GM23338 (cell line): ENCODE measurements at places on chromosomes 1 and 21. TPM values are rescaled to one million over a fixed set of nuclear protein-coding genes. Genes with fewer than 3 reads are reported as not detected.

GRCh38 chr1:32917521-32917920, 16.3 kb upstream of the TMEM54 start:
- H3K4me1 ChIP-seq, result no peaks in the 10 kb centered on the region
- no peak overlapping the region for H3K4me3 ChIP-seq
- H3K36me3 ChIP-seq, result no peaks in the 10 kb centered on the region
- H3K27ac ChIP-seq, result no peak overlapping the region

DNA sequence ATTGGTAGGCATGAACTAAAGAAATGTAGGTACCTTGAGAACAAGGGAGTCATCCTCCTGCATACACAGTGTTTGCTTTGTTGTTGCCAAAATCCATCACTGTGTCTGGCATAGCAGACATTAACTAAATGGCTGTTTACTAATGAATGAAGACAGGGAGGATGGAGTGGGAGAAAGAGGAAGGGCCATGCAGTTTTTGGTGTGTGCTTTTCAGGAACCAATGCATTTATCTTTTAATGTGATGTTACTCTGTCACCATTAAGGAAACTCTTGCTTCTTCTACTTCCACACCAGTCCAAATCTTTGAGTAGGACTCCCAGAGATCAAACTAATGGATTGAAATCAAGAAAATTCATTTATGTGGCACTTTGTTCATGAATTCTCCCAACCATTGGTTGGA, 55.6 kb upstream of the DUSP10 start:
- peaks cover 4% of the 10 kb centered on the region; the same call in 1 of the 2 replicates for H3K4me1 ChIP-seq
- no peak overlapping the region for H3K4me3 ChIP-seq
- no peaks in the 10 kb centered on the region for H3K27me3 ChIP-seq
- no peak for DNase-seq

Gene ATF3
- total RNA-seq, result 17.2 and 19.3 TPM in 2 replicates

DNA sequence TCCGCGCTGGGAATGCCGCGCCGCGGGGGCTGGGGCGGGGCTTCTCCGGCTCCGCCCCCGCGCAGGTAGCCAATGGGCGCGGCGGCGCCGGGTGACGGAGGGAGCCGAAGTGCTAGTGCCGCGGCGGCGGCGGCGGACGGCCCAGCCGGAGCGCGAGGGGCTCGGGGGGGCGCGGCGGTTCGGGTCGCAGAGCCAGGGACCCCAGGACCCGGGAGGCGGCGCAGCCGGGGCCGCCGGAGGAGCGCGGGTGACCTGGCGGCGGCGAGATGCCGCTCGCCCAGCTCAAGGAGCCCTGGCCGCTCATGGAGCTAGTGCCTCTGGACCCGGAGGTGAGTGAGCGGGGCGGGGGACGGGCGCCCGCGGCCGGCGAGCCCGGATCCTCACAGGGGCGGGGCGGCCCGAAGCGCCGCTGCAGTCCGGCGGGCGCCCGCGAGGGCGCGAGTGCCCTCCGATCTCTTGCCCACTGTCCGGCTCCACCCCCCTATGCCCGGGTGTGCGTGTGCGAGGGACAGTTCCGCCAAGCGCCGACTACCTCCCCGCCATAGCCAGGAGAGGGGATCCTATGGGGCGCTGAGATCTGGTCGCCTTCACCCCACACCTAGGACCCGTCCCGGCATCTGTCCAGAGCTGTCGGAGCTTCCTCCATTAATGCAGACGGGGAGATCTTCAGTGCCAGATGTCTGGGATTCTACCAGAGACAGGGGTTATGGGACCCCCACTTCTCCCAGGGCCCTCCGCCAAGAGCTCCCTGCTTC, at the start of gene RPS6KA1:
Gene RPS6KA1 (plus strand): TSS at position 107 of the 755 bp plus-strand sequence. CDS start 160 bp downstream, at position 267.
- no peaks in the 10 kb centered on the region for H3K27me3 ChIP-seq
- peaks cover 20% of the 10 kb centered on the region for H3K4me1 ChIP-seq
- H3K27ac ChIP-seq, result 0 out of 2 replicates have a peak within 1 kb of the TSS, but pooled peaks have one; percentile 55

GRCh38 chr21:46196733-46197132, 12.5 kb upstream of the SPATC1L start:
- H3K27ac ChIP-seq, result 0 out of 2 replicates have a peak overlapping the region, but pooled peaks have one; percentile 59
- no peaks in the 10 kb centered on the region for H3K4me1 ChIP-seq
- no peaks in the 10 kb centered on the region for H3K27me3 ChIP-seq

Gene AIM2
- 2.1 and 2.5 TPM in 2 replicates for total RNA-seq

GRCh38 chr1:168264296-168264695, 16.4 kb upstream of the TBX19 start:
- H3K27me3 ChIP-seq, result no peaks in the 10 kb centered on the region
- H3K4me3 ChIP-seq, result no peak overlapping the region
- H3K27ac ChIP-seq, result no peak overlapping the region
- H3K4me1 ChIP-seq, result peaks cover 13% of the 10 kb centered on the region

DNA sequence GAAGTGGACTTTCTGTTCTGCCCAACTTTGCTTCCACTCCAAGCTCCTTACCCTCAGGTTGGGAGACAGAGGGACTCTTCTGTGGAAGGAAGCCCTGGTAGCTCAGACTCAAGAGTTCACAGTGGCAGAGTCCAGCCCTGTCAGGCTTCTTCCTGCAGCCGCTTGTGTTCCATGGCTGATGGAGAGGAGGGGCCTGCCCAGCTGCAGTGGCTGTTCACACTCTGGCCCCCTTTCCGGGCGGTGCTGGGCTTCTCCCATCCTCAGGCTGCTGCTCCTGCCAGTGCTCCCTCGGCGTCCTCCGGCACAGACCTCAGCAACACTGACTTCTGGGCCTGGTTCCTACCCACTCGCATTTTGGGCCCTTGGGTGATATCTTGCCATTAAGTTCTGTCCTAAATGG, 4.0 kb downstream of the KRTAP10-1 start:
- no peaks in the 10 kb centered on the region for H3K36me3 ChIP-seq
- H3K27ac ChIP-seq, result no peak overlapping the region
- no peaks in the 10 kb centered on the region for H3K27me3 ChIP-seq
- no peaks in the 10 kb centered on the region for H3K4me1 ChIP-seq
- DNase-seq, result no peak

DNA sequence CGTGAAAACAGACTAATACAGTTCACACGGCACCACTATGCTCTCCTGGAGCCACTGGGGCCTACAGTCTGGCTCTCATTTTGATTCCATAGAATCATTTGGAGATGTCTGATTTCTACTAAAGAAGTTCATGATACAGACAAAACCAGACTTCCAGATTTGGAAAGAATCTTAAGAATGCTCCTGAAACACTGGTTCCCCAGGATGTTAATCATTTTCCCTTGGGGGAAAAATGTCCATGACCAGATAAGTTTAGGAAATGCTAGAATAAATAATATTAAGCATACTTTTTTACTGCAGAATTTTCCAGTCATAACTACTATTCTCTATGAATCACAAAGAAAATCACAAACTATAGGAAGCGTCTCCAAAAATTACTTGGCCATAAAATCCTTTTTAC, 63.0 kb upstream of the RGS7 start:
- no peak for DNase-seq
- H3K36me3 ChIP-seq, result no peaks in the 10 kb centered on the region
- peaks cover 30% of the 10 kb centered on the region for H3K27me3 ChIP-seq
- H3K27ac ChIP-seq, result no peak overlapping the region

Gene GCSAML
- total RNA-seq, result not detected in 2 replicates

DNA sequence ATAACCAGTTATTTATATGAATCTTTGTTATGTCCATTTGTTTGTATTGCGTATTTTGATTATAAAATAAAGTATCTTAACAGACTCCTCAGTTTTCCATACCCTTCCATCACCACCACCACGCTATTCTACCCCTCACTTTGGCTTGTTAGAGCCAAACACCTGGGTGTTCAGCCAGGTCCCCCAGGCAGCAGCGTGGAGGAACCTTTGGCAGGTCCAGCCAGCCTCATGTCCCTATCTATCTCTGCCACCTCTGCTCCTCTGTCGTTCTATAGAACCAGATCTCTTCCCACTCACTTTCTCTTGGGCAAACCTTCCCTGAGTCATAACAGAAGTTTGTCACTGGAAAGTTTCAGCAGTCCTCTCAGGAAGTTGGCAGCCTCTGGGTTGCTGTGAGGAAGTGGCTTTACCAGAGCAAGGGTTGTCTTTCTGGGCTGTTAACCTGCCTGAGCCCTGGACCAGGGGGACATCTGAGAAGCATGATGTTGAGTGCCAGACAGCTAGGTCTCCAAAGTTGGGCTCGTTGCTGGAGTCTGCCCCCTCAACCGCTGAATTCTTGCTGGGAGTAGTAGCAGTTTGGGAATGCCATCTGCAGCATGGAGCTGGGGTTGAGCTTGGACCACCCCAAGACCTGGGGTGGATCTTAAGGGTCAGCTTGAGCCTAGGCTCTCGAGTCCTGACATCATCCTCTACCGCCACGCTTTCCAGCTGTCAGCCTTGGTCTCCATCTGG, 996 bp upstream of the SH3BGRL3 start:
- H3K27ac ChIP-seq, result peak overlapping the region; percentile 78; the same call in 1 of the 2 replicates
- DNase-seq, result no peak
- peaks cover 15% of the 10 kb centered on the region for H3K4me1 ChIP-seq
- H3K27me3 ChIP-seq, result no peaks in the 10 kb centered on the region

DNA sequence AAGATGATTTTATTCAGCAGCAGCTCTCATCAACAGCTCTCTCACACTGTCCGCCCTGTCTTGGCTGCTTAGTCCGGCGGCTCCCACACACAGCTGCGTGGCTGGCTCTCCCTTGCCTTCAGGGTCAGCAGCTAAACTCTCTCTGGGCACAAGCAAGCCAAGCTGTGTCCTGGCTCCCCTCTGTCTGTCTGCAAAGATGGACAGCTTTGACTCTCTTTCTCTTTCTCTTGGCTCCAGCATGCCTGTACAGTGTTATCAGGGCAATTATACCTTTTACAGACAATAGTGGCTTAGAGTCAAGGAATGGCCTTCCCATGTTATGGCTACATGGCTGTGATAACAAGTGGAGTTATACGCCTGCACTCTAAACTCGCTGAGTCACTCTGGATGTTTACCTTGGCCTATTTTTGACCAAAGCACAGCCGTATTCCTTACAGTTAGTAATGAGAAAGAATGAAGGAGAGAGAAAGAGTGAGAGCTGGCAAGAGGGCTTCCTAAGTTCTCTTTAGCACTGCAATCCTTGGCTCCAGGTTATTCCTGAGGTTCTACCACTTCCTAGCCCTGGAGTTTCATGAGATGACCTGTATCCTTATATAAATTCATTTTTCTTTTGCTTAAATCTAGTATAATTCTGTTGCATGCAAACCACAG, 59.9 kb upstream of the ZSWIM5 start:
- no peaks in the 10 kb centered on the region for H3K36me3 ChIP-seq
- DNase-seq, result peak; percentile 10
- no peak overlapping the region for H3K27ac ChIP-seq

GRCh38 chr1:101431956-101432510, 195.2 kb downstream of the S1PR1 start:
- H3K36me3 ChIP-seq, result no peaks in the 10 kb centered on the region
- DNase-seq, result no peak
- H3K27me3 ChIP-seq, result no peaks in the 10 kb centered on the region

DNA sequence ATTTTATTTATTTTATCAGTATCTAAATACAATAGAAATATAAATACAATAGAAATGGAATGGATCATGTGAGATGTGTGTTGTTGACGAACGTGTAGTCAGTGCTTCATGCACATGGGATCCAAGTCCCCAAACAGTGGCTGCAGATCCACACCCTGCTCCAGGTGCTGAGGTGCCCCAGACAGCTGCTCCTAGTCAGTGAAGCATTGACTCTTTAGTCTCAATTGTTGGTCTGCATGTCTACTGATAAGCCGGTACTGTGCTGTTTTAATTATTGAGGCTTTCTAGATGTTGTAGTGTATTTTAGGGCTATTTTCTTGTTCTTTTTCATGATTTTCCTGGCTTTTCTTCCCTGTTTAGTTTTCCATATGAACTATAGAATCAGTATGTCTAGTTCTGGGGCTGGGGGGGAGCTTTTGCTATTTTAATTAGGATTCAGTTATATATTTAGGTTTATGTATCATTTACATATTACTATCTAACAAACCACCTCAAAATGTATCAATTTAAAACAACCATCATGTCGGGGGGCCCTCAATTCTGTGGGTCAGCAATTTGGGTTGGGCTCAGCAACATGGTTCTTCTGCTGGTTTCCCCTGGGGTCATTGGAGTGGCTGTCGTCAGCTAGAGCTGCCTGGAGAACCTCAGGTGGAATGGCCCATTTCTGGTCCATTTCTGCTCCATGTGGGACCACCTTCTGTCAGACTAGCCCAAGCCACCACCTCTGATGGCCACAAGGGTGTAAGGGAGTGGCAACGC, 63.2 kb upstream of the TRAPPC10 start:
- no peaks in the 10 kb centered on the region for H3K4me1 ChIP-seq
- no peaks in the 10 kb centered on the region for H3K36me3 ChIP-seq
- no peak overlapping the region for H3K27ac ChIP-seq
- no peak for DNase-seq
- no peak overlapping the region for H3K4me3 ChIP-seq

- H3K27me3 ChIP-seq, result no peaks in the 10 kb centered on the region
- no peak for DNase-seq
- no peaks in the 10 kb centered on the region; the same call in 1 of the 2 replicates for H3K36me3 ChIP-seq
- H3K4me1 ChIP-seq, result peaks cover 37% of the 10 kb centered on the region
- peak overlapping the region; percentile 22; the same call in 1 of the 2 replicates for H3K4me3 ChIP-seq
- H3K27ac ChIP-seq, result peak overlapping the region; percentile 80; the same call in 1 of the 2 replicates
Observed at GRCh38 chr1:10540277-10541005, 65.7 kb downstream of the PEX14 start.

Gene UBQLN4
- 28.4 and 30.5 TPM in 2 replicates for total RNA-seq

GRCh38 chr1:107668762-107669161, 296.2 kb downstream of the VAV3 start:
- no peaks in the 10 kb centered on the region for H3K4me1 ChIP-seq
- no peaks in the 10 kb centered on the region for H3K36me3 ChIP-seq
- H3K27me3 ChIP-seq, result no peaks in the 10 kb centered on the region
- no peak for DNase-seq
- no peak overlapping the region for H3K4me3 ChIP-seq

Gene OR2T29
- not detected in 2 replicates for total RNA-seq

Gene FCRL5
- 2.8 and 3.1 TPM in 2 replicates for total RNA-seq

- no peaks in the 10 kb centered on the region for H3K4me1 ChIP-seq
- DNase-seq, result no peak
- H3K27ac ChIP-seq, result peak overlapping the region; percentile 30; the same call in 1 of the 2 replicates
Observed at GRCh38 chr1:232591344-232591743, 38.6 kb downstream of the SIPA1L2 start.

DNA sequence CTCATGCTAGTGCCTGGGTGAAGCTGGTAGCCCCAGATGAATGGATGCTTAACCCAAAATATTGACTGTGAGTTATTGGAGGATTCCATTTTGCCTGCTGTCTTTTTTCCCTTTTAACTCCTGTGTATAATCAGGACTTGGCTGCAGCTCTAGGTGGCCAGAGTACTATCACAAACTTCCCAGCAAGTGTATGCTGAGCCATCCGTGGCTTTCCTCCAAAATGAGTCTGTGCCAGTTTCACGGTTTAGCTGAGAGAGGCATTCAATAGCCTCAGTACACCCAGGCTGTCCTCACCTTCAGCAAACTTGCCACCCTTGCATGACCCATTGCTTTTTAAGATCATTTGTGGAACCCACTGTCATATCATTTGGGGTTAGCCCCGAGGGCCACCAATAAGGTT, 5.3 kb upstream of the DPT start:
- DNase-seq, result no peak
- H3K4me3 ChIP-seq, result no peak overlapping the region
- H3K4me1 ChIP-seq, result no peaks in the 10 kb centered on the region
- no peaks in the 10 kb centered on the region for H3K36me3 ChIP-seq
- no peaks in the 10 kb centered on the region for H3K27me3 ChIP-seq

DNA sequence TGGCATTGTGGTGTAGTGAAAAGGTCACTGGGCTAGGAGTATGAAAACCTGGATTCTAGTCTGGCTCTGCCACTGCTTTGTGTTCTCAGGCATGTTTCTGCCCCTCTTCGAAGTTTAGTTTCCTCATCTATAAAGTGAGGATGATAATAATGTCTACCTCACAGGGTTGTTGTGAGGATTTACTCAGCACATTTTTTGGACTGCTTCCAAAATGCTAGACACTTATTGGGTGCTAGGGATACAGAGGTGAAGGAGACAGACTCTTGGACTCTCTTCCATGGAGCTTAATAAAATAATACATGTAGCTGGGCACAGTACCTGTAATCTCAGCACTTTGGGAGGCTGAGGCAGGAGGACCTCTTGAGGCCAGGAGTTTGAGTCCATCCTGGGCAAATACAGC, 3.6 kb downstream of the KIF2C start:
- no peaks in the 10 kb centered on the region for H3K27me3 ChIP-seq
- H3K4me3 ChIP-seq, result no peak overlapping the region
- no peak for DNase-seq
- peaks cover 38% of the 10 kb centered on the region for H3K36me3 ChIP-seq

Gene S100A16
- total RNA-seq, result 10.6 and 20.4 TPM in 2 replicates
